H54 (cell line): ENCODE measurements at places on chromosomes 5 and 9.

DNA sequence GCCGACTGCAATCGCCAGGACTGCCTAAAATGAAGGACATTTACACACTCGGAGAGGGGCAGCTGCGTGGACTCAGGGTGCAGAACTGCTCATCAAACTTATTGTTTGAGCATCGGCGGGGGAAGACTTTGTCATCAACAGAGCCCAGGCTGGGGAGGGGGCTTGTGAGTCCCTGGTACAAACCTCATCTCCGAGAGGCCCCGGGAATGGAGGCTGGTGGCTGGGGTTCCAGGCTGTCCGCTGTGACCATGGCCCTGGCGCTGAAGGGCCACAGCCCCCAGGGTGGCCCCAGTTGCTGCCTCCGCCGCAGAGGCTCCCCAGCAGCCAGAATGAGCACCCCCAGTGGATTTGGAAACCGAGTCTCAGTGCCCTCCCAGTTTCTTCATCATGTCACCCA, 46.1 kb upstream of the RNU6ATAC start:
- no peak for DNase-seq

DNA sequence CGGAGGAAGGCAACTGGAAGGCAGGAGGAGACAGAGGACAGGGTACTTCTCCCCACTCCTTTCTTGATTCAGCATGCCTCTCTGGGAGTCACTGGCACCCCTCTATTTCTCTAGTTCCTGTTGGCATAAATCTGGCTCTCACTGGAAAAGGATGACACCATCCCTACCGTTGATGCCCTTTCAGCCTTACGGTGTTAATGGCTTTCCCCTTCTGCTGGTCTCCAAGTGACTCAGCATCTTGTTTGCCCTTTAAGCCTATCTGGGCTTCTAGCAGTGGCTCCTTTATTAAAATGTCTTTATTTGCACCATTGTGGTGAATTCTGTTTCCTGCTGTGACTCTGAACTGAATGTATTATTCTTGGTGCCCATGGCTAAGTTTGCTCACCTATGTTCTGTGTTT, 227.3 kb upstream of the GLRA1 start:
- DNase-seq: no peak

DNA sequence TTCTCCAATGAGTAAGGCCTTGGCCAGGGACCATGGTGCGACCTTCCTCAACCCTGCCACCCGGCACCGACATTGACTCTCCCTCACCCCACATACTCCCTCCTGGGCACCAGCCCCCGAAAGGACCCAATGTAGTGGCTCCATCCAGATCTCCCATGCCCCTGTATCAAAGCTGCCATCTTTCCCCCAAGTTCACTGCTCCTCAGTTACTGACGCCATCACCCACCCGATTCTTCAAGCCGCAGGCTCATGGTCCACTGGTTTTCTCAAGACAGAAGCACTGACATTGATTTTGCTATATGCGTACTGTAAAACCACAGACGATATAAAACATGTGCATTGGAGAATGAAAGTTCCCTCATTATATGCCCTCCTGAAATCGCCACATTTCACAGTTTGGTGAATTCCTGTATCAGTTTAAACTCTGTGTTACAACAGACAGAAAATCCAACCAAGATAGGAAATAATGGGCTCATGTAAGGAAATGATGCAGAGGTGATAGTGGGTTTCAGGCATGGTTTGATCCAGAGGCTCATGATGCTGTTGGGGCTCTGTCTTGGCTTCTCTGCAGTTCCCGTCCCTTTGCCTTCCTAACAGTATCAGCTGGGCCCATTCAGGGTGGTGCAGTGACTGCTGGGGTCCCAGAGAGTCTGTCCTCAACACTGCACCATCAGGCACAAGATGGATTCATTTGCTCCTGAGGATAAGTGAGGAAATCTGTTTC, 207.3 kb upstream of the IER5L start:
- no peak for DNase-seq

DNA sequence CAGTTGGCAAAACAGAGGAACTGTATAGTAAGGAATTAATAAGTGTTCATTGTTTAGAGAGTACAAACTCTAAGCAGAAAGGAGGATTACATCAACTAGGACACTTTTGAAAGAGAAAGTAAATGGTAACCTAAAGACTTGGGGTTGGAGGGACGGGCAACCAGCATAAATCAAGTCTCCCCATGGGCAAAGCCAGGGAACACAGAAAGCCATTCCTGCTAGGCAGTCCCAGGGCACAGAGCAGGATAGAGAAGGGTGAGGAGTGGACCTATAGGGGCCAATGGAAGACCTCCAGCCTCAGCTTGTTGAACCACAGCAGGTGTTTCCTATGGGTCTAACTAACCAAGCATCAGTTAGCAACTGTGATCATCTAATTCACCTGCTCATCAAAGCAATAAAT, 9.2 kb upstream of the ERAP1 start:
- DNase-seq: no peak

GRCh38 chr5:65203746-65204145, 278.0 kb downstream of the ADAMTS6 start:
- DNase-seq: no peak
